Lung microvascular endothelial cell (primary cell): ENCODE measurements at places on chromosomes 12 and 14. TPM values are rescaled to one million over a fixed set of nuclear protein-coding genes. Genes with fewer than 3 reads are reported as not detected.

SMAGP gene
- 9.8 and 17.7 TPM in 2 replicates for total RNA-seq

GALNT9 gene
- total RNA-seq = under 0.01 and 0.22 TPM in 2 replicates

FAM186B gene
- total RNA-seq = under 0.01 and 0.22 TPM in 2 replicates

C1QL4 gene
- total RNA-seq = not detected in 2 replicates

PDE3A gene
- total RNA-seq = 1.3 and 2.0 TPM in 2 replicates

SIRT4 gene
- total RNA-seq = 0.87 and 3.2 TPM in 2 replicates

PPP1R36 gene
- total RNA-seq = 0.40 and 0.44 TPM in 2 replicates

SRRM4 gene
- total RNA-seq = not detected in 2 replicates

ZNF740 gene
- total RNA-seq = 9.6 and 12.1 TPM in 2 replicates

TIMELESS gene
- total RNA-seq = 7.3 and 8.3 TPM in 2 replicates
